ENCODE measurements at places on chromosomes 7 and 10. TPM values are rescaled to one million over a fixed set of nuclear protein-coding genes. Genes with fewer than 3 reads are reported as not detected.

Gene BZW2
- total RNA-seq: 52.3 TPM

Gene FAM180A
- total RNA-seq: not detected

Gene SORBS1
- total RNA-seq: 75.4 TPM

Gene PDIA4
- total RNA-seq: 89.7 TPM

Gene EPO
- total RNA-seq: not detected

Gene ATG9B
- 0.77 TPM for total RNA-seq

Gene NUB1
- total RNA-seq: 80.0 TPM

Gene SLC39A12
- 2.1 TPM for total RNA-seq

Gene GIMAP6
- total RNA-seq: 24.7 TPM

Gene OR6B1
- total RNA-seq: not detected

Gene NPY4R
- total RNA-seq: not detected

Gene GOT1
- total RNA-seq: 25.9 TPM

Gene CYP3A7
- total RNA-seq: 1.7 TPM

Gene TSPAN33
- total RNA-seq: 10.1 TPM

Gene GPC2
- total RNA-seq: 1.0 TPM

Gene GSTO2
- total RNA-seq: 4.0 TPM

Gene GNAT3
- total RNA-seq: not detected

Gene HABP2
- 0.20 TPM for total RNA-seq

Gene HILPDA
- 10.5 TPM for total RNA-seq

Gene GNAI1
- 23.7 TPM for total RNA-seq

Gene TMEM229A
- not detected for total RNA-seq

Gene TRIM50
- not detected for total RNA-seq

Gene MYH16
- not detected for total RNA-seq

Gene WIPF3
- total RNA-seq: 1.3 TPM

Gene EVX1
- total RNA-seq: not detected

Gene SPDYE2
- total RNA-seq: not detected

Gene AZGP1
- total RNA-seq: 26.6 TPM

Gene OPN4
- not detected for total RNA-seq

Gene MINPP1
- total RNA-seq: 14.5 TPM

Gene OLAH
- total RNA-seq: 1.5 TPM

Gene ABCC2
- 2.5 TPM for total RNA-seq

Gene DMTF1
- 258 TPM for total RNA-seq

Gene SPDYE8
- total RNA-seq: not detected

Gene PHKG1
- not detected for total RNA-seq

Gene SORCS1
- total RNA-seq: 0.10 TPM

Gene CLEC2L
- not detected for total RNA-seq

Gene PILRA
- total RNA-seq: 15.2 TPM

Data from upper lobe of left lung (tissue), 6 donors.